NCI-H1436 (cell line): ENCODE measurements at places on chromosomes 3 and 15.
A peak's percentile ranks its signal among the peaks of the same experiment; 100 is the strongest.

- no peak for DNase-seq
Measured at GRCh38 chr3:149648525-149648924, 9.3 kb downstream of the WWTR1 start.

GRCh38 chr3:195566797-195567196 lies 16.9 kb downstream of the APOD start:
- no peak for DNase-seq

- DNase-seq: no peak
Measured at GRCh38 chr3:48711727-48712126, 5.3 kb downstream of the IP6K2 start.

DNA sequence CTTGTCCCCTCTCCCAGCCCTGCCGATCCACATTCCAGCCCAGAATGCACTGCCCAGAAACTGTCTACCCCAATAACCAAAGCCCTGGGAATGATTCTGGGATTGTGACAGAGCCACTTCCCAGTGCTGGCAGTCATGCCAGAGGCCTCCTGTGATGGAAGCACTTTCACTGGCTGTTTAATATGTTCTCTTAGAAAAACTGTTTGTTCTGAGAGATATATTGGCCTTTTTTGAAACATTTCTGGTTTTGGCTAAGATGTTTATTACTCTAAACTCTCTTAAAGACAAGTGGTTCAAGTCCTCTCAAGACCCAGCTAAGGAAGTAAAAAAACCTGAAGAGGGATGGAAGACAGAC lies 74.0 kb upstream of the HACD2 start:
- no peak for DNase-seq

DNA sequence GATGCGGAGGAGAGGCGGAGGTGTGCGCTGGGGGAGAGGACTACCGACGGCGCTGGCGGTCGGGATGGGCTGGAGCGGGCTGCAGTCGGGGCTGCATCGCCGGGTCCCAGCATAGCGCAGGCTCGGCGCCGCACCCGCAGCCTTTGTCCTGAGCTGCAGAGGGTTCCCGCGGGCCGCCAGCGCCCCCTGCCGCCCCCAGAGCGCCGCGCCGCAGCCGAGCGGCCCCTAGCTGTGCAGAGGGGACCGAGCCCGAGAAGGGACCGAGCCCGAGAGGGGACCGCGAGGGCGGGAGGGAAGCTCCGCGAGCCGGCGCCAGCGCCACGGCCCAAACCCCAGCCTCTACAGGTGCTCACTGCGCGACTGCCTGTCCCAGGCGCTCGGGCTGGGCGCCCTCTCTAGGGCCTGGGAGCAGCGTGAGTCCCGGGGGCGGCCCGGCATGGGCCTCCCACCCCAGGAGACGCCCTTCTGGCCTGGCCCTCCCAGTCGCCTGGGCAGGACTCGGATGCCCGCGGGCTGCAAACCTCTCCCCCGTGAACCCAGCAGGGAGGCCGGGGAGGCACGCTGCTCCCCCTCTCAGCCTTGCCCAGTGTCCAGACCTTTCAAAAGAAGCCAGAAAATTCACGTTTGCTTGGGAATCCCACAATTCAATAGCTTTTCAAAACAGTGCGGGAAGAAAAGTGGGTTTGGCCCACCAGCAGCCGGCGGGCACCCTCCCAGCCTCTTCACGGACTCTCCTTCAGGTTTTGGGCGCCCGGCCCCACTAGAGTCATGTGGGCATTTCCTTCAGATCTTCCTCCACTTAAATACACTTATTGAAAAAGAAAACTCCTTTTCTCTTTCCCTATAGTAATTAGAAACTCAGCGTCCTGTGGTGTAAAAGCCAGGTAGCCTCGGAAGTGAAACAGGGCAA lies 134.7 kb downstream of the TPRA1 start:
- DNase-seq: peak; percentile 77

DNA sequence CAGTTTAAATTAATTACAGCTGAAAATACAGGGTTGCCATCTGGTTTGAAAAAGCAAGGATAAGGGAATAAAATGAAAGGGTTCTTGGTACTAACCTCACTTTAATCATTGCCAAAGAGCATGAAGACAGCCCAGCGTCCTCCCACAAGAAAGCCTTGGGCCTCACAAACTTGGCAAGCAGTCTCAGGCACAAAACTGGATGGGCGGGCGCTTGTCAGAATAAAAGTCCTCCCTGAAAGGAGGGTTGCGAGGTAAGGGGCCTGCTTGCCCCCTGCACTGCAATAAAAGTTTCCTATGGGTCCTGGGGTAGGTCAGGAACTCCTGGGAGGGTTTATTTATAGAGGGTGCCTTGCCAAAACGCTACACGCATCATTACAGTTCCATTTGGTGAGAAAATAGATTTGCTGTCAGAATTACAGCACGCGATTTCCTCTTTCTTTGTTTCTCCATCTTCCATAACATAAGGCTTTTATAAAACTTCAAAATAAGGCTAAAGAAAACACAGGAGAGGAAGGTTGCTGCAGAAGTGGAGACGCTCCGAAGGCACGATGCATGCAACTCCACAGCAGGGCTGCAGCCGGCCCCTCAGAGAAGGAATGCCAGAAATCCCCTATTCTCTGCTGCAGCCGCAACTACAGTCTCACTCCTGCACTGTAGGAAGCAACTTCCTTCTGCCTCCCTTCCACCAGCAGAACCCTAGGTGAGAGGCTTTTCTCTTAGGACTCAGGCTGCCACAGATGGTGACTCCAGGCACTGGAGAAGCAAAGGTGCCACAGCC lies 61.3 kb downstream of the VGLL4 start:
- DNase-seq: no peak

DNA sequence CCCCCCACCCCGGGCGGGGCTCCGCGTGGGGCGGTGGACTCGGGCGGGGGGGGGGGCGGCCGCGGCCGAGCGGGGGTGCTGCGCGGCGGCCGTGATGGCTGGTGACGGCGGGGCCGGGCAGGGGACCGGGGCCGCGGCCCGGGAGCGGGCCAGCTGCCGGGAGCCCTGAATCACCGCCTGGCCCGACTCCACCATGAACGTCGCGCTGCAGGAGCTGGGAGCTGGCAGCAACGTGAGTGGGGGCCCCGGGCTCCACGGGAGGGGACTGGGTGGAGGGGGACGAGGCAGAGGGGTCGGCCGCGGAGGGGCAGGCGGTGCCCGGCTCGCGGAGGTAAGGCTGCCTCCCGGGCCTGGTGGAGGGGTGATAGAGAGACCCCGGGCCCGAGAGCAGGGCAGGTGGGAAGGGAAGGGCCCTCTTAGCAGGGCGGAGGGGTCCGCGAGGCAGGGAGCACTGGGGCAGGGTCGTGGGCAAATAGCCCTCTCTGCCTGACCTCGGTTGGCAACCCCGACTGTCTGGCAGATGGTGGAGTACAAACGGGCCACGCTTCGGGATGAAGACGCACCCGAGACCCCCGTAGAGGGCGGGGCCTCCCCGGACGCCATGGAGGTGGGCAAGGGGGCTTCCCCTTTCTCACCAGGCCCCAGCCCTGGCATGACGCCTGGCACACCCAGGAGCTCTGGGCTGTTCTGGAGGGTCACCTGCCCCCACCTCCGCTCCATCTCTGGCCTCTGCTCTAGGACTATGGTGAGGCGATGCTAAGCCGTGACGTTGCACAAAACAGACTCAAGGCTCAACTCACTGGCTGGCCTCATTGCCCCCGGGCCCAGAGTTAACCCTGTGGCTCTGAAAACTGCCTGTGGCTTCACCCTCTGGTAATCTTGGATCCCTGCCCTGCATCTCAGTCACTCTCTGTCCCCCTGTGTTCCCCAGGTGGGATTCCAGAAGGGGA lies at the start of gene ECE2:
Gene ECE2 (plus strand): TSS at position 62 of the 950 bp plus-strand sequence. CDS start 132 bp downstream, at position 194.
- no peak for DNase-seq
